ENCODE measurements at places on chromosomes 2 and 18.

GRCh38 chr18:22191346-22191695 lies 21.9 kb downstream of the GATA6 start:
- DNase-seq = no peak

GRCh38 chr2:191612496-191612895 lies 65.4 kb upstream of the NABP1 start:
- DNase-seq = no peak

GRCh38 chr2:147630585-147630984 lies 214.2 kb upstream of the ACVR2A start:
- no peak for DNase-seq

- no peak for DNase-seq
Observed at GRCh38 chr2:71578767-71579342, 125.5 kb downstream of the DYSF start.

GRCh38 chr2:3036432-3037125 lies 341.0 kb downstream of the EIPR1 start:
- DNase-seq = no peak

GRCh38 chr2:157420771-157421323 lies 23.0 kb downstream of the CYTIP start:
- no peak for DNase-seq

GRCh38 chr2:21422724-21423522 lies 299.2 kb downstream of the TDRD15 start:
- no peak for DNase-seq

- no peak for DNase-seq
Observed at GRCh38 chr2:85496436-85496835, 42.5 kb upstream of the MAT2A start.

GRCh38 chr2:45938649-45939511 lies 287.4 kb downstream of the PRKCE start:
- peak; percentile 94 for DNase-seq

DNA sequence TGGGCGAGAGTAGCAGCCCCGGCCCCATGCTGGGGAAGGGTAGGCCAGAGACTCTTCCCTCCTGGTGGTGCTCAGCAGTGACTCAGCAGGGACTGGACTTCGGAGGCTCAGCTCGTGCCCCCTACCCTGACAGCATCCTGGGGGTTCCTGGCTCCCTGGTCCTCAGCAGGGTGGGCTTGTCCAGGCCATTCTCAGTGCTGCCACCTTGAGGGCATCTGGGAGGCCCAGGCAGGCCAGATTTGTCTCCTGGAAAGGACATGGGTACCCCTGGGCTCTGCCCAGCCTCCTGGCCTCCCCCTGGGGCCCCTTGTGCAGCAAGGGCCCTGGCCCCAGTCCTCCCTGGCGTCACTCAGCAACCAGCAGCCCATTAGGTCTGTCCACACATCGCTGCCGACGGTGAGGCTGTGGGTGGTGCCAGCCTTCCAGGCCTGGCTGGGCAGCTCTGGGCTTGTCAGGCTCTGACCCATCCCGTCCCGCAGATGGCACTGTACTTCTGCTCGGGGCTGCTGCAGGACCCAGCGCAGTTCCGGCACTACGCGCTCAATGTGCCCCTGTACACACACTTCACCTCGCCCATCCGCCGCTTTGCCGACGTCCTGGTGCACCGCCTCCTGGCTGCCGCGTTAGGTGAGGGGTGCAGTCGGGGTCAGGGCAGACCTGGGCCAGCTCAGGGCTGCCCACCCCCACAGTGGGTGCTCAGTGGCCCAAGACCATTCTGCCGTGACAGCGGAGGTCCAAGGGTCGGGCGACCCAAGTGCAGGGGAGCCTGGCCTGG lies 45.0 kb upstream of the ALPP start:
- DNase-seq = no peak

GRCh38 chr2:233835230-233836186 lies 18.8 kb downstream of the HJURP start:
- DNase-seq = no peak

DNA sequence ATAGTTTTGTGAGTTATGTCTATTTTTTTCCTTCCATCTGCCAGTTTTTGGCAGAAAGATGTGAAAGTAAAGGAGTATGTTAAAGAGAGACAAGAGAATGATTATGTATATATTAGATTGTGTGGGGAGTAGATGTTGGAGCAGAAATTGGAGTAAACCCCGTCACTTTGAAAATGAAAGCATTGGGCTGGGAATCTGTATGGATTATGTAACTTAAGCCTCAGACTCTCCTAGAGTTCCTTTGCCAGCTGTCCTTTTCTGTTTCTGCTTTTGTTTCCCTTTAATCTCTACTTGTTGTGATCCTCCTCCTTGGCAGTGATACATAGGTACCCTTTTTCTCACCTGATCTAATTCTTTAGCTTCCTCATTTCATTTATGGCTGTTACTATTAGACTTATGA lies 19.2 kb downstream of the CCDC138 start:
- peak; percentile 47 for DNase-seq

- DNase-seq = no peak
Observed at GRCh38 chr2:28423856-28424605, 31.4 kb downstream of the FOSL2 start.

- DNase-seq = peak; percentile 74
Observed at GRCh38 chr2:85578243-85579180, 1.1 kb downstream of the VAMP8 start.

DNA sequence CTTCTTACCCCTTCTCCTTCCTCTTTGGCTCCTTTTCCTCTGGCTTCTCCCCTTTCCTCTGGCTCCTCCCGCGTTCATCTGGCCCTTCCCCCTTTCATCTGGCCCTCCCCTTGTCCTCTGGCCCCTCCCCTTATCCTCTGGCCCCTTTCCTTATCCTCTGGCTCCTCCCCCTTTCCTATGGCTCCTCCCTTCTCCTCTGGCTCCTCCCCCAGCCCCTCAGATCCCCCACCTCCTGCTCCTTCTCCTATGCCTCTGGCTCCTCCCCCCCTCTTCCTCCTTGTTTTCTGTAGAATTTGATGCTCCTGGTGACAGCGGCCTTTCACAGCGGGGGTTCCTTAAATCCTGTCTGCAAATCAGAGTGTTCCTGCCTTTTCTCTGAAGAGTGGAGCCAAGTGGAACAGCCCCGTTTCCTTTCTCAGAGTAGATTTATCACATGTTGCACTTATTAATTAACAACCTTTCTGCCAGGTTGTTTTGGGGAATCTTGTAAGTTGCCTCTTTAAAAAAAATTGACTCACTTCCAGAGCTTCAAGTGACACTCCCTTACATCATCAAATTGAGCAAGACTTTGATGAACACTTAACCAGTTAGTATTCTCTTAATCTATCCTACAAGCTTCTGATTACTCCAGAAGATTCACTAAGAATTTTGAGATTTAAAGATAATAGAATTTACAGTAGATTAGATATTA lies 27.9 kb downstream of the FABP1 start:
- DNase-seq = peak; percentile 52

DNA sequence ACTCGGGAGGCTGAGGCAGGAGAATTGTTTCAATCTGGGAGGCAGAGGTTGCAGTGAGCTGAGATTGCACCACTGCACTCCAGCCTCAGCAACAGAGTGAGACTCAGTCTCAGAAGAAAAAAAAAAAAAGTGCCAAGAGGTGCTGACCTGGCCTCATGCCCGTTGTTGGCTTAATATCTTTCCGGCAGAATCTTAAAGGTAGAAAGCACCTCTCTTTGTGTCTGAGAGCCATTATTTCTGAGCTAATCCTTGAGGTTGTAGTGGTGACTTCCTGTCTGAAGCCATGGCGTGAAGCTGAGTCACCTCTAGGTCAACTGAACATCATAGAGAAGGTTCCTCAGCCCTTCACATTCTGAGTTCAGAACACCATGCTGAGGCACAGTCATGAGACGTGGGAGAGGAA lies 60.4 kb downstream of the WDSUB1 start:
- no peak for DNase-seq

DNA sequence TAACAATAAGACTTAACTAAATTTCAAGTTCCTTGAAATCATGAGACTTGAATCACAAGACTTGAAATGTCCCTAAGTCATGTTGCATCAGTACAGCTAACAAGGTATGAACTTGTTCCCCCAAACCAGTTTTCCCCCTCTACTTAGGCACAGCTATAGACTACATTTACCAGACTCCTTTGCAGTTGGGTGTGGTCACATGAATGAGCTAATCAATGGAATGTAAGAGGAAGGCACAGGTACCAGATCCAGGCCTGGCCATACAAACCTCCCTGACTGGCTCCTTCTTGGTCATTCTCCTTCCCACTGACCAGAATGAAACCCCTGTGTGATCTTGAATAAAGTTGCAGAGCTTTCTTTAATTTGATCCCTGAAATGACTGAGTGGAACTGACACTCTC lies 77.8 kb downstream of the DNER start:
- no peak for DNase-seq

GRCh38 chr18:33467531-33467930 lies 27.0 kb upstream of the CCDC178 start:
- DNase-seq = no peak

GRCh38 chr2:54122939-54123338 lies 7.5 kb downstream of the ACYP2 start:
- no peak for DNase-seq

DNA sequence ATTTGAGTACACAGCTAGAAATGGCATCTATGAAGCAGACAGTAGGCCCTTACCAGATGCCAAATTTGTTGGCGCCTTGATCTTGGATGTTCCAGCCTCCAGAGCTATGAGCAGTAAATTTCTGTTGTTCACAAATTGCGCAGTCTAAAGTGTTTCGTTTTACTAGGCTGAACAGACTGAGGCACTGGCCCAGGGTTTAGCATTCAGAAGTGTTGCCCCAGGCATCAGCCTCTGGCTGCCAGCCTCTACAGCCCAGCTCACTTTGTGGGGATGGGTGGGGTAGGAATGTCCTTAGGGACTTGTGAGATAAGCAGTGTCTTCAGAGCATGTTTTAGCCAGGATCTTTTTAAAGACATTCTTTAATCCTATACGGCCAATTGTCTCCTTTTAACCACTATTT lies 51.5 kb upstream of the MGAT5 start:
- DNase-seq = no peak

- DNase-seq = no peak
Observed at GRCh38 chr2:86785456-86785855, 5.3 kb downstream of the CD8A start.

GRCh38 chr2:17788773-17789172 lies 27.5 kb upstream of the MSGN1 start:
- DNase-seq = no peak

DNA sequence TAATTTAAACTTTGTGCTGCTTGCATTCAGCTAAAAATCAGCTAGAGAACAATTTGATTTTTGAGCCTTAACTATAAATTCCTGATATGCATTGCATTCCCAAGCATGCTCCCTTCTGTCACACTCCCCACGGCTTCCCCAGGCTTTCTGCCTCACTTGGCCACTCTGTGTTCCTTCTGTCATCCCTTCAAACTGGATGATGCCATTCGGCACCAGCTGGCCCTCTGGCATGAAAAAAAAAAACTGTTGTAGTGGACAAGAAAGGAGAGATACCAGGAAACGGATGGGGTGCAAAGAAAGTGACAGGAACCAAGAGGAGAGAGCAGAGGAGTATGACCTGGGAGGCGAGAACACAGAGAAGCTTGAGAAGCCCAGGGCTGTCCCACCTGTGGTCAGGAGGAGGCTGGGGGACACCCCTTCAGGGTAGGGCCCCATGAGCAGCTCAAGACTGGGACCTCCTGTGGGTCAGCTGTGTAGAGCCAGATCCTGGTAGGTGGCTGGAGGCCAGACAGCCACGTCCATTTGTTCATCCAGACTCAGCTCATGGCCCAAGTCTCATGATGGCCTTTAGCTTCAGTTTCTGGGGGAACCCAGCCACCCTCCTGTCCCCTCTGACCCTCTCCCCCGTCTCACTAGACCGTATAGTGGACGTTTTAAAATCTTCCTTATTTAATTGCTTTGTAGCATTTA lies 211.8 kb downstream of the GBX2 start:
- DNase-seq = no peak

DNA sequence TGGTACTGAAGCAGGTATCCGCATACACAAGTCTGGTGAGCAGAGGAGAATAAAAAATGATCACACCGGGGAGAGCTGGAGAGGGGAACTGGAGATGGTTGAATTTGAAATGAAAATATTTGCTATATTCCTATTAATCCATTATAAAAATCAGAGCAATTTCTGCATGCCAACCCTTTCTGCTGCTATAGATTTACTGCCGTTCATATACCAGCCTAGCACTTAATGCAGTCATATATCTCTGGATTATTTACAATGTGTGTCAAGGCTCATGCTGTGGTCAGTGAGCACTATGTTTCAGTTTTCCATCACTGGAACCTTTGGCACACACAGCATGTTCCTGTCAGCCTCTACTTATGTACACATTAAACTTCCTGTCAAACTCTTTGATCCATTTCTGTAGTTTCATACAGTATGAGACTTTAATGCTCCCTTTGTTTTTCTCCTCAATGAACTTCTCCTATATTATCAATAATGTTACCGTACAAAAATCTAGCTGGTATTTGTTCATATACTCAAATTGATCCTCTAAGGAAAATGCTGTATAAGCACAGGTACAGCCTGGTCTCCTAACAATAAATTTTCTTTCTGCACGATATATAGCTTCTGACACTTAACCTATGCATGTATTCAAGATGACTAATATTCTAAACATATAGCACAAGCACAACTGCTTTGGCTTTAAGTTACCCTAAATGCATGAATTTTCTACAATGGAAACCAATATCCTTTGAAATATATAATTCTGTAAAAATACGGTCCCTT lies 36.7 kb downstream of the FANCL start:
- DNase-seq = no peak
